ENCODE measurements at places on chromosomes 13 and 19.

DNA sequence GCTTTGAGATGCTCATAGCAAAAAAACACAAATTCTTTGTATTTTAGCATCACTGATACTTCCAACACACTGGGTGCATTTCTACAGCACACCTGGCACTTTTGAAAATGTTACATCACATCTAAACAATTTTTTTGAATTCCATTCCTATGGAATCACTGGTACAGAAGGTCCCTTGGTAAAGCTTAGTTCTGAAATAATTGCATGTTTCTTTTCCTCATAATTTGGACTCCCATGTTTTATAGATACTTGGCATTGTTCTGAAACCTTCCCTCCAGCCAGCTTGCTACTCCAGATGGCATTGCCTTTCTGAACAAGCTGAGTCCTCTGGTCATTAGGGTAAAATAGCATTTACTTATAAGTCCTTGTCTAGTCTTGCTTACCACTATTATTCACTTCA is 481.3 kb upstream of the GPC6 start:
- DNase-seq: no peak

- DNase-seq: no peak
Measured at GRCh38 chr13:91050970-91051369, 296.5 kb upstream of the MIR17HG start.

DNA sequence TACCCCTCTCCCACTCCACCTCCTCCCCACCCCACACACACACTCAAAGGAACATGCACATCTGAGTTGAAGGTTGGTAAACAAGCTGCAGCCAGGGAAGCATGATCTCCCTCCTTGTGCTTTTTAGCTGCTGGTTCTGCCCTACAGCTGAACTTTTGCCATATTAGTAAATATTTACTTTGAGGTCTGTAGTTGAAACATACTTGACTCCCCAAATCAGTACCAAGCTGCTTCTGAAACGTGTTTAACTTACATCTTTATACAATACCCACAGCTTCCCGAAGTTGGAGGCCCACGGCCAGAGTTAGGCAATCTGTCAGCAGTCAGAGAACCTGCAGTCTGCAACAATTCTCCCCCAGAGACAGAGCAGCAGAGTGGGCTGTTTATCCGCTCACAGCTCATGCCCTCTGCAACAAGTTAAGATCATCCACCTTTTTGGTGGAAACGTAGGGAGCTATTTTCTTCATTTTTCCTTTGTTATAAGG is 1.5 kb upstream of the PCDH20 start:
- no peak for DNase-seq

- DNase-seq: no peak
Measured at GRCh38 chr19:16036397-16036925, 39.8 kb upstream of the TPM4 start.

GRCh38 chr19:8459520-8460270 is 14.9 kb downstream of the HNRNPM start:
- DNase-seq: no peak
